Activated CD4-positive, alpha-beta T cell treated with anti-CD3 and anti-CD28 coated beads, Interleukin-2, amount 50 U/mL, for 24 hours (primary cell): ENCODE measurements at places on chromosomes 5 and 9.

DNA sequence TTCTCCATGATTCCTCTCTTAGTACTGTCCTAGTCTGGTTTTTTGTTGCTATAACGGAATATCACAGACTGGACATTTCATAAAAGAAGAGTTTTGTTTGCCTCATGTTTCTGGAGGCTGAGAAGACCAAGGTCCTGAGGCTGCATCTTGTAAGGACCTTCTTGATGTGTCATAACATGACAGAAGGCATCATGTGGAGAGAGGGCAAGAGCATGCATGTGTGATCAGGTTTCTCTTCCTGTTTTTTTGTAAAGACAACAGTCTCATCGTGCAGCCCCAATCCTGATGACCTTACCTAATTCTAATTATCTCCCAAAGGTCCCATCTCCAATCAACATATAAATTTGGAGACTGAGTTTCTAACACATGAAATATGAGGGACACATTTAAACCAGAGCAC is 108.4 kb downstream of the MSX2 start:
- DNase-seq: no peak

DNA sequence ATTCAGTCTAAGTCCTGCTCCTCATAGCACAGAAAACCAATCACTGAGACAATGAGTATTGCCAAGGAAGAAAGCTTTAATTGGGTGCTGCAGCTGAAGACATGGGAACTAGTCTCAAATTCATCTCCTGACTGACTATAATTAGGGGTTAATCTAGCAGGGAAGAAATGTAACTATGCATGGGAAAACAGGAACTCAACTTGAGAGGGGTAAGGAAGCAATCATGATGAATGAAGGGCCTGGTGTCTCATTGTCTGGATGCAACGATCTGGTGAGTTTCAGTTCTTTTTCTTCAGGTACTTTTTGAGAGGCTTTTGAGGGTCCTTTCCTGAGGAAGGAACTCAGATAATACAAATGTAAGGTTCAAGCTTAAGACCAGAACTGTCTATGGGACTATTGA is 24.0 kb upstream of the OCLN start:
- DNase-seq: no peak

- DNase-seq: no peak
These were observed 194.6 kb downstream of the CETN3 start for GRCh38 chr5:90214991-90215390.

DNA sequence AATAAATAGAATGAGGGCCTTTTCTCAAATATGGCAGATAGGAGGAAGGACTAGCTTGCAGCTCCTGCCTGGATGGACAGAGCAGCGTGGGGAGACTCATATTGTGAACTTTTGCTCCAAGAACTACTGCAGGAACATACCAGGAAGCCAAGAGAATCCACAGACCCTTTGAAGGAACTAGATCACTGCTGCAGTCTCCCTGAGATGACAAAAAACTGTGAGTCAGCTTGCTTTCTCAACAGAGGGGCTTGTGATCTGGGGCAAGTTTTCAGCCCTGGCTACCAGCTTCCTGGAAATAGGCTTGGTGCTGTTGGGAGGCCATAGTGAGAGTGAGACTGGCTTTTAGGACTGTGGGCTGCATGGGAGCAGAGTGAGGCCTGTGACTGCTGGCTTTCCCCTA is 170.6 kb upstream of the TRIM32 start:
- no peak for DNase-seq

DNA sequence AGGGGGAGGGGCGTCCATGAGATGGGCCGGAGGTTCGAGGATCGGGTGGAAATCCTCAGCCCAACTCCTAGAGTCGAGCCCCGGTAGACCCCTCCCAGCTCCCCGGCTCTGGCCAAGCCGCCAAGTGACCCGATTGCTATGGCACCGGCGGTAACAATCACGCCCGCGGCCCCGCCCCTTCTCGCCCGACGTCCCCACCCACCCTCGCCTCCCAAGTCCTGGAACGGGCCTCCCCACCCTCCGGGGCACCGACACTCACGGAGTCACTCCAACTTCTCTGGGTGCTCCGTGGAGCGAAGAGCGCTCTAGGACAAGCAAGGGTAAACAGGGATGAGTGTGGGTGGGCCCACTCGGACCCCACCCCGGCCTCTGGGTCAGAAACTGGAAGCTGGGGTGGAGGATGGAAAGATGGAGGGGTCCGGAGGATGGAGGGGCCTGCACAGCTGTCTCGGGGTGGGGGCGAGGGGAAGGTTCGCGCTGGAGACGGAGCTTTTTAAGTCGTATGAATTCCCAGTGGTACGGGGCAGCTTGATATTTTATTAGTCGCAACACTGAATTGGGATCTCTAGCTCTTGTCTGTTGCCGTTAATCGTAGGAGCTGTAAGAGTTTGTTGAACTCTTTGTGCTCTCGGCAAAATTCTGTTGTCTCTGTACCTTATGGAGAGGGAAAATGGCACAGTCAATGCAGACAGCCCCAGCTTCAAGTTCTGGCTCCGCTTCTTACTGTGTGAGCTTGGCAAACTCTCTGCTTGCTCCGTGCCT is at the start of gene SPACA9:
Gene SPACA9, plus strand, starts transcription at position 204 of the 762 bp plus-strand sequence. CDS start 5,050 bp downstream, outside the sequence.
- no peak for DNase-seq

GRCh38 chr5:126921241-126922091 is 108.9 kb downstream of the MARCHF3 start:
- DNase-seq: no peak

DNA sequence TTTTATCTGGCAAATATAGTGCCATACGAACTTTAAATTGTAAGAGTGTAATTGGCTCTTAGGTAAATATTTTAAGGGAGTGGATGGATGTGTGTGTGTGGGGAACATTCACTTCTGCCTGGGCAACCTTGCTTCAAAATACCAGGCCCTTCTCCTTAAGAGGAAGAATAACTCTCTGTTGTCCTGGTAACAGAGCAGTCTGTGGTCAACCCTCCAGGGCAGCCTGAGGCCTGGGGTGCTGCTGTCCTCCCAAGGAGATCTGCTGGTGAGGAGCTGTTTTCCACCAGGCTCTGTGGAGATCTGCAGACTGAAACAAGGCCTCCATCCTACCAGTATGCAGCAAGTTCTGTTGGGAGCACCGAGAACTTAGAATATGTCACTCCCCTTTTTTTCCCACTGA is 325.2 kb downstream of the PSAT1 start:
- no peak for DNase-seq

GRCh38 chr9:68429631-68430030 is 73.2 kb downstream of the PGM5 start:
- DNase-seq: no peak

DNA sequence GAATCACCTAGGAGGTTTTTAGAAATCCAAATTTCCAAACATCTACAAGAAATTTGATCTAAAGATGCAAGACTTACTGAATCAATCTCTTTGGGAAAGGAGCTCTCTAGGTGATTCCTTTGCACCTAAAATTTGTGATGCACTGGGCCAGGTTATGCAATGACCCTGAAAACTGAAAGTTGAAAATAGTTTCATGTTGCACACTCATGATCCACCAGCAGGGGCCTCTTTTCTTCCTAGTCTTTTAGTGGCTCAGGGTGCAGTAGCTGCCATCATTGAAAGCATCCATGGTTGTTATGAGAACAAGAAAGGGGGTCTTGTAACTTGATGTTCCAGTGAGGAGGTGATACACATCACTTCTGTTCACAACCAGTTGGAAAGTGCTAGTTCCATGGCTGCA is 486.8 kb downstream of the PSAT1 start:
- no peak for DNase-seq

GRCh38 chr9:121556580-121556979 is 56.9 kb upstream of the GGTA1 start:
- no peak for DNase-seq

GRCh38 chr9:110579034-110579861 is at the start of gene SVEP1:
SVEP1 (minus strand) TSS chr9:110579741; CDS start chr9:110579543, 198 bp downstream.
- DNase-seq: no peak

GRCh38 chr9:20805766-20806165 is 121.7 kb downstream of the FOCAD start:
- no peak for DNase-seq

GRCh38 chr9:4769321-4770080 is 23.2 kb upstream of the RCL1 start:
- no peak for DNase-seq

DNA sequence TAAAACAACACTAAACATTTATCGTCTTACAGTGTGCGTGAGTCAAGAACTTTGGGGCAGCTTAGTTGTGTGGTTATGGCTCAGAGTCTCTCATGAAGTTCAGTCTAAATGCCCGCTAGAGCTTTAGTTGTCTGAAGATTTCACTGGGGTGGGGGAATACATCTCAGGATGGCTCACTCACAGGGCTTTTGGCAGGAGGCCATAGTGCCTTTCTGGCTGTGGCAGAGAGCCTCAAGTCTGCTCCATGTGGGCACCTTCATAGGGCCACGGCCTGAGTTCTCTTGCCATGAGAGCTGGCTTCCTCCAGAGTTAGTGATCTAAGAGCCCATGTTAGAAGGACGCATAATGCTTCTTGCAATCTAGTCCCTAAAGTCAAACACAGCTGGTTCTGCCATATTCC is 258.8 kb upstream of the NUDT12 start:
- no peak for DNase-seq

GRCh38 chr9:97900738-97901565 is 21.3 kb downstream of the TRMO start:
- DNase-seq: no peak

- DNase-seq: no peak
These were observed 133.1 kb downstream of the CSNK1G3 start for GRCh38 chr5:123645024-123645603.

- no peak for DNase-seq
These were observed 88.3 kb downstream of the PIK3R1 start for GRCh38 chr5:68303754-68304420.
